Stimulated activated CD4-positive, alpha-beta T cell treated with anti-CD3 and anti-CD28 coated beads, Interleukin-1b, Interleukin-23, amount 100 ng/mL, for 1 hour (primary cell): ENCODE measurements at places on chromosomes 3 and 15.
A peak's percentile ranks its signal among the peaks of the same experiment; 100 is the strongest.

DNA sequence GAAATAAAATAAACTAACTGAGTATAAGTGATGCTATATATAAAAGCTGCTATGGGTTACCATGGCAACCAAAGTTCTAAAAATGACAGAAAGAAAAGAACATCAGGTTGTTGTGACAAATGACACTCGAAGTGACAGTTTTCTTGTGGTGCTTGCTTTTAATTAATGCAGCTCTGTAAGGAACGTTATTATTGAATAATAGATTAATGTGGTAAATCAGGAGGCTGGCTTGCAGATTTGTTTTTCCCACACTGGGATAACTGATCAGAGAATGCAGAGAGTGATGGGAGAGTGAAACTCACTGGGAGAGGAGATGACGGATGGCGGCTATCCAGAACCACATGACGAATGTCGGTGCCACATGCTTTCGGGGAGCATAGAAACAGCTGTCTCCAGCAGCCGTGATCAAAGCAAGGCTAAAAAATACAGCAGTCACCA is 207.0 kb upstream of the ATP10A start:
- no peak for DNase-seq

- DNase-seq = no peak
Observed at GRCh38 chr15:60774829-60775463, 296.0 kb upstream of the ICE2 start.

DNA sequence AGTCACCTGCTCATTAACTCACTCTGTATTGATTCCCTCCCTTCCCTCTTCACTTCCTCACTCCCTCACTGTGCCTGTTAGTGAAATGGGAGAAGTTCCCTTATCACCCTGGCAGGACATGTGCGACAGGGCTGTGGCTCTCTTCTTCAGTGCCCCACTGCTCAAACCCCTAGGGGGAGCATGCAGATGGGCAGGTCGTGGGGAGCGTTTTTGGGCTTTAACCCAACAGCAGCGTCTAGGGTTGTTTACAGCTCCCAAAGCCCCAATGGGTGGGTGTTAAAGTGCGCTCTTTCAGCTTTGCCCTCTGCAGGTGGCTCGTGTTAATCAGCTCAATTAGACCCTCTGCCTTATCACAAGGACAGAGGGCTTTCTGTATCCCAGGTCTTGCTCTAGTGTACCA is 447.8 kb upstream of the PROK2 start:
- DNase-seq = no peak

- DNase-seq = no peak
Observed at GRCh38 chr3:44680921-44681455, 31.5 kb upstream of the ZNF502 start.

GRCh38 chr15:45326741-45327140 is 51.6 kb downstream of the GATM start:
- DNase-seq = no peak

- DNase-seq = no peak
Observed at GRCh38 chr3:135038186-135038585, 243.1 kb downstream of the EPHB1 start.

DNA sequence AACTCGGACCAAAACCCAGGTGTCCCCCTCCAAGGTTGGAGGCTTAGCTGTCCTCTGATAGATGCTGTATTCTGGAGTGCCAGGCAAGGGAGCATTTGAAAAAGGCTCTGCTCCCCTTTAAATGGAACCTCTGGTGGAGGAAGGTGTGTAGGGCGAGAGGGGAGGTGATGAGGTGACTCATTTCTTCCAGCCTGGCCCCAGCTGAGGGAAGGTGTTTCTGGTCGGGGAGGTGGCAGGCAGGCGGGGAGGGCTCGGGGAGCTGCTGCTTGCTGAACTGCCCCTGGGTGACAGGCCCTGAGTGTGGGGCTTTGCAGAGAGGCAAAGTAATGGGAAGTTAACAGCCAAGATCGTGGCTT is 18.8 kb downstream of the PSTPIP1 start:
- peak; percentile 55 for DNase-seq

- no peak for DNase-seq
Observed at GRCh38 chr3:175001091-175001490, 142.0 kb downstream of the NAALADL2 start.

- no peak for DNase-seq
Observed at GRCh38 chr3:150036780-150037179, 66.1 kb upstream of the PFN2 start.

- no peak for DNase-seq
Observed at GRCh38 chr3:33578325-33579177, 138.3 kb upstream of the UBP1 start.

DNA sequence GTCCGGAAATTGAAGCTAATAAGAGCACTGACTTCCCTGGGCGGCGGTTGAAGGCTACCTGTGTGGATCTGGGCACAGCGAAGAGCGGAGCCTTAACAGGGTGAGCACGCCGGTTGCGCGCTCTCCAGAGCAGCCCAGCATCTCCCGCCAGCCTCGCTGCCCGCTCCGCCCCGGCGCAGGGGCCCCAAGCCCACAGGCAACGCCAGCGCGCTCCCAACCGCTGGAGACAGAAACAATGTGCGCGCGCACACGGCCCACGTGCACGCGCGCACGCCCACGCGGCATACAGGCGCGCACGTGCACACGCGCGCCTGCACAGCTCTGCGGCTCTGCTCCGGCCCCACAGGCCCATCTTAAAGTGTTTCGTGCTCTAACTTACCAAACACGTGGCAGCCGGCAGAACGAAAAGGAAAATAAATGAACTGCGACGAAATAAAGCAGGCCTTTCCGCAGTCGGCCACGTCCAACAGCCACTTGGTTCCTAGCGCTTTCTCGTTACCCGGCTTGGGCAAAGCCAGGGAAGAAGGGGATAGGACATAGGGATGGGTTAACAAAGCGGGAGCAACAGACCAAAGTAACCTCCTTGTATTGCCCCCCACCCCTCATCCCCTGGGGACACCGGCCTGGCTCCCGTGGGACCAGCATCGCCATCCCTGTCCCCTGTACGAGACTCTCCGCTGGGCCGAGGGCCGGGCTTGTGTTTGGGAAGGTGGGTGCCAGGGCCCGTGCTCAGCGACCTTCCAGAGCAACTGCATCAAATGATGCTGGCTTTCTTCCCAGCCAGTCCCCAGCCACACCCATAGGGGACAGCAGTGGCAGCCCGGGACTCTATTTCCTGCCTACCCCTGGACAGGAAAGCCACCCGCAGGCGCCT is 203.7 kb downstream of the ABHD5 start:
- DNase-seq = no peak

DNA sequence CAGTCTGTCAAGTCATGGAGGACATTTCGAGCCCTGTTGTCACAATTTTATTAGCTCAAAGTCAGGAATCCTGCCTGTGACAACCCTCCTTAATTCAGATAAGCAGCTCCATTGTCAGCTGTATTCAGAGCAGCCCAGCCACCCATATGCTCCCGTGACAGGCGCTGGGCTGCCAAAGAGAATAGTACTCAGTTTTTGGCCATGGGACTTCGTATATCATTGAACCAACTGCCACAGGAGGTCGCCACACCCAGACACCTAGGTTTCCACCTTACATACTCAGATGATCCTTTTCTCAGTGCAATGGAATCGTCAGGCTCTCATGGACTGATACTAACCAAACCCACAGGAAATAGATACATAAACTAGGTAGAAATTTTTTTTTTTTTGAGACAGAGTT is 100.2 kb downstream of the C3orf70 start:
- DNase-seq = no peak

DNA sequence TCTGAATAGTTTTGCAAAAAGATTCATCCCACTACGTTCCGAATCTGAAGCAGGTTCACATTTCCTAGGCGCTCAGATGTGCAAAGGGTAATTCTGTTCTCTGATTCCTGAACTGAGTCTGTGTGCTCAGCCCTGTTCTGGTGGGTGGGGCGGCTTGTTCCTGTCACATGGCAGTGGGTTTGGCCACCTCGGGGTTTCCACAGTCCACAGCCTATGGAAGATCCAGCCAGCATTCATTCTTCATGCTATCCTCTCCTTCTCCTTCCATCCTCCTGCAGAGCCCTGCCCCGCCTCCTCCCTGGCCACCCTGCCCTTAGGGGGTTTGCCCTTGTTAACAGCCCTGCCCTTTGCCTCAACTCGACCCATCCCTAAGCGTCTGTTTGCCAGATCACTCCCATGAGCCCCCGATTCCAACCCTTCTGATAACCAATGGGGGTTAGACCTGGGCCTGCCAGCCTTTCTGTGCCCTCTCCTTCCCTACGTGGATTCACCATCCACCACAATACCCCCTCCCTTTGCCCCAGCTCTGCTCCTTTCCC is 31.0 kb downstream of the PRR20G start:
- DNase-seq = no peak

DNA sequence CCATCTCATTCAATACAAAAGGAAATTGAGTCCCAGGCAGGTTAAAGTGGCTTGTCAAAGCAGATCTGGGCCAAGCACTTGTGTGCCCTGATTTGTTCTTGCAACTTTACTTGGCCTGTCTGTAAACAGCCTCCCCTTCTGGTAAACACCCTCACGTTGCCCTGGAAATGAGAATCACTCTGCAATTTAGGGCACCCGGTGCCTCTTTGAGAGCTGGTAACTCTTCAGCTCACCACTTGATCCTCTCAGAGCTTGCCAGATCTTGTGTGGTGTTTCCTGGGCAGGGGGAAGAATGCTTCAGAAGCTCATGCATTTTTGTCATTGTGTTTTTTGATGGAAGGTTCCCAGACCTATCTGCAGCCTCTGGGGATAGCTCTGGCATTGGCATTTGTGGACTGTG is 11.3 kb downstream of the MED12L start:
- DNase-seq = no peak
